Memory B cell (primary cell): ENCODE measurements at places on chromosomes 3 and 15.

- no peak for DNase-seq
Observed at GRCh38 chr3:54994111-54994513, 66.3 kb upstream of the LRTM1 start.

DNA sequence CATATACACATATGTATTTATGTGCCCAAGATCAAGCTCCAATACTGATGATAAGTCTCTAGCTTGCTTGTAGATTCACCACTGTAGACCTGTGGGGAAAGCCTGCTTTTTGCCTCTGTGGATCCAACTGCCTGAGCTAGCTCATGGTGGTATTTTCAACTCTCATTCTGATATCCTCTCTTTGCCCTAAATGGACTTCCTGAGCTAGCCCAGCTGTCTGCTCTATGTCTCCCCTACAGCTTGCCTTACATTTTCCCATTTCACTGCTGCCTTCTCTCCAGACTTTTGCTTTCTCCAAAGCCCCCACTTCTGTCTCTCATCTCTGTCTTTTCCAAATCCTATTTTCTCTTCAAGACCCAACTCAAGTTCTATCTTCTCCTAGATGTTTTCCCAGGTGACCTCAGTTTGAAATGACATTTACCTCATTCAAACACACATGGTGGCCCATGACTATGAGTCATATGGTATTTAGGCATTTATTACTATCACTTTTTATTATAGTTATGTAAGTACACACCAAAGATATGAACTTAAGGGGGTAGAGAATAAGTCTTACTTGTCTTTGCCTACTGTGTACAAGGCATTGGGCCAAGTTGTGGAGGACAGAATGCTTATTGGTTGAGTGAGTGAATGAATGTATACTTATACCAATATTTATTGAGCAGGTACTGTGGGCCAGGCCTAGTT is 191.7 kb downstream of the NR1D2 start:
- no peak for DNase-seq

GRCh38 chr15:66253418-66254088 is at the start of gene MEGF11:
TSS of gene MEGF11 (minus strand) at chr15:66253750. CDS start at chr15:66128403, 125,347 bp downstream.
- no peak for DNase-seq

DNA sequence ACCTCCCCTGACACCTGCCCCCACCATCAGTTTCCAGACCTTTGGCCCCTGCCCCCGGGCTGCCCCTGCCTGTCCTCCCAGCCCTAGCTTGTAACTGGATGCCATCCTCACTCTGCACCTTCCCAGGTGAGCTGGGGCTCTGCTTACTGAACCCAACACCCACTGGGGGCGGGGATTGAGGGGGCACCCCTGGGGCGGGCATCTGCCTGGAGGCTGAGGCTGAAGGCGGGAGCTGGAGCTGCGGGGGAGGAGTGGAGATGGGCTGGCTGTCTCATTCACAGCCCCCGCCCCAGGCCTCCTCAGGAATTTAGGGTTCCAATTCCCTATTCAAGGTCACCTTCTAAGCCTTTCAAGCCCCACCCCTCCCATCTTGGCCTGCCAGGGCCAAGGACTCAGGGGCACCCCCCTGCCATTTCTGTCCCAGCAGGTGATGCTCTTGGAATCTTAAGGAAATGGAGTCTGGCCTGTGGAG is 17.7 kb downstream of the PIF1 start:
- DNase-seq: no peak

DNA sequence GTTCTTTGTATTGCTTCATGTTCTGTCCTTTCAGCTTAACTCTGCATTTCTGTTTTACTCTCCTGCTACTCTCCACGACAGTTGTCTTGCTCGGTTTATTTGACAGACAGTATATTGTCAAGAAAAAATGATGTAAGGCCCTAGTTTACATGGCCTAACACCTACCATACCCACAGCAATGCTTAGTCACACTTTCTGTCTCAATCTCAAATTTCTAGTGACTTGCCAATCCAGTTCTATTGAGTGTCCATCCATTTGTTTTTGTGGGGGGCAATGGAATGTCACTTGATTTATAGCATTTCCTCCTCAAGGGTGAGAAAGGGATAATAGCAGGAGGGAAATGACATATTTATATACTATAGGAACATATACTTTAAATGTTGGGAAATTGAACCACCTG is 676.2 kb downstream of the NAALADL2 start:
- no peak for DNase-seq

DNA sequence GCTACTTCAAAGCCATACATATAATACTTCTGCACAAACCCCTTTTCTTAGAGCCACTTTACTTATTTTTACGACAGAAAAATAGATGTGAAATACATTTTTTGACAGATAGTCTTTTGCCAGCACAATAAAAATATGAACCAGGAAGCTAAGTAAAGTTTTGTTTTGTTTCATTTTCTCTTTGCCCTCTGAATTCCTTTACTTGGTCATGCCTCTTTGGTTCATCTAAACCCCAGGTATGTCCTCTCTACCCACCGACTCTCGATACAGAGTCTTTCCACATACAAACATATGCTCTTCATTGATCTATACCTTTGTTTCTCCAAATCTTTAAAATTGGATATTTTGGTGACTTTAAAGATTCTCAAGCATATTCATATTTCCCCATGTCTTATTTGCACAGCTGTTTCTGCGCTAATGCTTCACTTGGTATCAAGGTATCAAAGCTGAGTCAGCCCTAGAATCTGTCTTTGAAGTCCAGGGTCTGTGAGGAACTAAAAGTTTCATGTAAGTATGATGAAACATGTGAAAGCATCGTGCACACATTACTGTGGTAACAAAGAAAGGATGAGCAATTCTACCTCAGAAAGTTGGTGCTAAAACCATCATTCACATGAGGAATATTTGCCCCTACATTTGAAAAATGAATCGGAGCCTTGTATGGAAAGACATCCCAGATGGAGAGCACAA is 845.4 kb downstream of the NAALADL2 start:
- no peak for DNase-seq

DNA sequence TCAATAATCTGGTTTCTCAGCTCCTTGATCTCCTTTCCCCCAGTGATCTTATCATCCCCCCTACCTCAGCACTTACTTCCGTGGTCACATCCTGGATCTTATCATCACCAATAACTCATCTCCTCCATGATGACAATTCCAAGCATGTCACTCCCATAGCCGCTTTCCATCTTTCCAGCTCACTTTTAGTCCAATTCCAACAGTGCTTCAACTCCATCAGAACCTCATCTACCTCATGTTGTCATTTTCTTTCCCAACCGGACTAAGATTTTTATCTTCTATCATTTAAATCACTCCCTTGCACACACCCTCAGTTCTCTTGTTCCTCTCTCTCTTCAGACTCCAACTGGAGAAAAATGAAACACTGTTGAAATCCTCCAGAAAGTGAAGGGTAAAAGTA is 75.9 kb upstream of the UBE2E2 start:
- no peak for DNase-seq

GRCh38 chr3:70919091-70919490 is 606.7 kb upstream of the MDFIC2 start:
- DNase-seq: no peak

- DNase-seq: no peak
Observed at GRCh38 chr15:90044916-90045371, 43.8 kb downstream of the ZNF710 start.

GRCh38 chr3:64306745-64307144 is 81.5 kb upstream of the PRICKLE2 start:
- no peak for DNase-seq

GRCh38 chr3:10529809-10530208 is 24.4 kb upstream of the ATP2B2 start:
- no peak for DNase-seq

DNA sequence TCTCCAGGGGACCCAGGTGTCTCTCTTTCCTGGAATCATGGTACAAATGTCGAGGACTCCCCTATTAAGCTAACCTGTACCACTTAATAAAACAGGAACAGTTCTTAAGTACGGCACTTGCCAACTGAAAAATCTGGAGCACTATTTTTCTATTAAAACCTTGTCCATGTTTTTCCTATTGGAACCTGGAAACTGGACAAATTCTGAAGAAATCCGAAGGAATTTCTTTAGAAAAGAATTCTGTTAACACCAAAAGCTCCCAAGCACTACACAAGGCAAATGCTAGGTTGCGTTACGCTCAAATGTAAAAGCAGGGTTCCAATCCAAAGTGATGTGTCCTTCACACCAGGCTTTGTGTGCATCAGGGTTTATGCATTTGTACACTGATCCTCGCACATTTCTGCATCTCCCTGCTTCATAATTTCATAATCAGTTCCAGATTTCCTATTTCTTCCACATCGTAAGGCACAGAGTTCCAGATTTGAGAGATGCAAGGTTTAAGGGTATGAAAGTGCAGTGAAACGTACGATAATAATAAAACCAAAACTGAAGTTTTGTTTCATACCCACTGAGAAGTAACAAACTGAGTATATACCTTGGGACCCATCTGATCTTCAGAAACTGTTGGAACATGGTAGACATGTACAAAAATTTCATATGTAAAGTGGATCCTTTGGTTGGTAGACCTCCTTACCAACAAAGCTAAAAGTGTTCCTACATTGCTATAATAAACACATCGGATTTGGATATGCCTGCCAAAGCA is 132.1 kb upstream of the WNT5A start:
- DNase-seq: no peak

- DNase-seq: no peak
Observed at GRCh38 chr3:2823031-2823430, 287.1 kb downstream of the IL5RA start.

DNA sequence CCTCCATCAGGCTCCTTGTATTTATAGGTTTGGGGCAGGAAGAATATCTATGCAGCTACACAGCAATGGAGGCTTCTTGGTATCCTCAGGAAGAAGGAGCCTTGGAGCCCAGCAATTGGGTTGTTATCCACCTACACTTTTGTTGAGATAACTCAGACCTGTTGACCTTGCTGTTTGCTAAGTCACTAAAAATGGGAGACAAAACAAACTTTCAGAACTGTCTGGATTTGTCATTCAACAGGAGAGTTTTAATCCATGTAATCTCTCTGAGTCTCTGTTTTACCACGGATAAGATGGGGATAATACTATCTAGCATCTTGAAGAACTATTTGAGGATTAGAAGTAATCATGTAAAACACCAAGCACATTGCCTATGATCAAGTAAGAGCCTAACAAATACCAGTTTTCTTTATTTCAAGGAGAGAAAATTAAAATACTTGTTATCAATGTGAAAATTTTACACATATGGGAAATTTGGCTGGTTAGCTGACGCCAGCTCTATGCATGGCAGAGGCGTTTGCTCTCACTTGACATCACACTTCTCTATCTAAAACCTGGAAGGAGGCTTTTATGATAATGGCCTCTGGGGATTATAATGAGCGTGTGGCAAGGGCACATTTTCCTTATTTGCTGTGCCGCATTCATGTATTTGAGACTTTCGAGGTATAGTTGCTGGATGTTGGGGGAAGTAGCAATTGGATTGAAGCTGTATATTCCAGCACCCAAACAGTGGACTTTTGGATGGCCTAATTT is 215.6 kb downstream of the PDCD6IP start:
- DNase-seq: no peak

- DNase-seq: no peak
Observed at GRCh38 chr15:55518641-55519040, 10.6 kb upstream of the DNAAF4 start.

GRCh38 chr3:81909796-81910195 is 148.4 kb upstream of the GBE1 start:
- DNase-seq: no peak

- no peak for DNase-seq
Observed at GRCh38 chr15:56098195-56098863, 104.9 kb upstream of the NEDD4 start.

GRCh38 chr15:68601206-68602197 is 22.7 kb downstream of the CORO2B start:
- DNase-seq: no peak

DNA sequence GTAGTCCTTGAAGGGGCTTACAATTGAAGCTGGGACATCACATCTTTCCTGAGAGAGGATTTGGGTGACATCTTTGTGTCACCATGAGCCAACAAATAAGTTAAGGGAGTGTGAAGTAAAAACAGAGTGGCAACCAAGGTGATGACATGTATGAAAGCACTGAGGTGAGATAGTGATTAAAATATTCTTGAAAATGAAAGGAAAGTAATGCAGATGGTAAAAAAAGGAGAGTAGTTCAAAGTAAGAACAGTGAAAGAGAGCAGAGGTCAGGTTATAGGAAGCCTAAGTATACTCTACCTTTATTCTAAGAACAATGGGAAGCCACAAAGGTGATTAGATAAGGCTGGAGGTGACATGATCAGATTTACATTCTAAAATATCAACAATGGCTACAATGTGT is 486.1 kb downstream of the DIPK2A start:
- DNase-seq: no peak

DNA sequence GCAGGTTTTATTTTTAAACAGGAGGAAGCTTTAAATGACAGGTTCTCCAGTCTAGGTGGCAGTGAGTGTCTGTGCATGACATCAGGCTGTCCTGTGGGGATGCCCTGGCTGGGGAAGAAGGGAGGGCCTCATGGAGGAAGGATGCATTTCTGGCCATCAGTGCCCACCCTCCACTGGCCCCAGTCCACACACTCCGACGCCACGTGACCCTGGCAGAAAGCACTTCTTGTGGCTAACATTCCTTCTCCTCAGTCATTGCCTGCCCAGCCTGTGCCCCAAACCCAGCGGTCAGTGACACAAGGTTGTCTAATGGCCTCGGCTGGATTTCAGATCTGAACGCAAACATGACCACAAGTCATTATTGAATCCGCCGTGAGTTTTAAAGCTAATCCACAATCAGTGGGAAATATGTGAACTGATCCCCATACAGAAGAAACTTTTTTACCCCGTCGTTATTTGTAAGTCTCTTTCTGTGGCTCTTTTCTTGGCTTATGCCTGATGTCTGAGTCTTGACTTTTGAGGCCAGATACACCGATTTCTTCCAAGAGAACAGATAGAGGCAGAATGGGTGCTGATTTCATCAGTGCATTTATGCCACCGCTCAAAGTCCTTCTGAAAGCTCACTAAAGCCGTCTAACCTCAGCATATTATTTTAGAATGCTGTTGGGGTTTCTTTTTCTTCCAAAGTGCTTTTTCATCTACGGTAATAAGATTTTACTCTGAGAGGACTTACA is 17.3 kb upstream of the LRRK1 start:
- DNase-seq: no peak

GRCh38 chr15:60691508-60692047 is 212.6 kb upstream of the ICE2 start:
- no peak for DNase-seq

GRCh38 chr15:52018244-52018643 is 775 bp upstream of the MAPK6 start:
- no peak for DNase-seq

DNA sequence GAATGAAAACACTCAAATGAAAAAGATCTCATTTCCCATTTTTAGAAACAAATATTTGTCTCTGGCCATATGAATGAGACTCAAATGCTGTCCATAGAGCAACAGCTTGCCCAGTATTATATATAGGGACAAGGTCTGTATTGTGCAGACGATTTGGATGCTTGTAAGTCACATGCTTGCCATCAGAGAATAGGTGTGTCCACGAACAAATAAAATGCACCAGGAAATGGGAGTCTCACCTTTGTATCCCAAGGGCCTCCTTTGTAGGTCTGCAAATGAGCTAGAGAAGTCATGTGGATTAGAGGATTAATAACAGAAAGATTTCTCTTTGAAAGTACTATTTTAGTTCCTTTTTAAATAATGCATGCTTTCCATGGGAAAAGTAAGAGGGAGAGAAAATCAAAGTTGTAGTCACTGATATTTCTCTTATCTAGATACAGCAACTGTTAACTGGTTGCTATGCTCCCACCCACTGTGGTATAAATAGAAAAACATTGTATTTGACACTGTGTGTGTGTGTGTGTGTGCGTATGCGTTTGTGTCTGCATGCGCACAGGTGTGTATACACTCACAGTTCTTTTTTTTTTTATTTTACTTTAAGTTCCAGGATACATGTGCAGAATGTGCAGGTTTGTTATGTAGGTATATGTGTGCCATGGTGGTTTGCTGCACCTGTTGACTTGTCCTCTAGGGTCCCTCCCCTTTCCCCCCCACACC is 383.4 kb upstream of the ARRDC4 start:
- DNase-seq: no peak
